ENCODE measurements at places on chromosomes 2 and 18.

DNA sequence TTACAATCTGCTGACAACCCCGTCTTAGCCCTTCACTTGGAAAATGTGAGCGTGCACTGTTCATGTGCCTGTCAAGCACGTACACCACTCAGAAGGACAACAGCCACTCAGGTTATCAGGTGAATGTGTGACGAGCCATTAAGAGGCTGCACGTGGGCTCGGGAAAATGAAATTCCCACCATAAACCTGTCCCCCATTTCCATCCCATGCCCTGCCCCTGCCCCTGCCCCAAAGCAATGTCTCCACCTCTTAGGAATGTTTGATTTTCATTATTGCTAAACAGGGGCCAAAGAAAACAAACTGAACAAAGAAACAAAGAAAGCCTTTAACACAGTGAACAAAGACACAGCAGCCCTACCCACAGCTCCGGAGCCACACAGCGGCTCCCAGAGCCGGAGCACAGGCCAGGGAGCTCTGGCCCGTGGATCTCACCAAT lies 90.5 kb downstream of the TMEM18 start:
- DNase-seq: no peak

DNA sequence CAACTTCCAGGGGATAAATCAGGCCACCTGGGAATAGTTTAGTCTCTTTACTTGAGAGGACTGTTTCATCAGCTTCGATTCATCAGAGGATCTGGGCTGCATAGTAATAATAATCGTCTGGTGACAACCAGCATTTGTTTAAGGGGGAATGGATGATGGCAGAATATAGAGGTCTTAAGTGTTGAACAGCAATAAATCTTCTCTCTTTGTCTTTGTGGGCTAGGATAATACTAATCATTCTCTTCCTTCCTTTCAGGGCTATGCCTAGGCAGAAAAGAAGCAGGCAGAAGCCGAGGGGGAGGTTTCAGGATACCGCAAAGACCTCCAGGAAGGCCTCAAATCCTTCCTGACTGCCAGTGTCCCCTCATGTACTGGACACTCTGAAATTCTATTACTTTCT lies 150.4 kb upstream of the GAREM1 start:
- DNase-seq: no peak

DNA sequence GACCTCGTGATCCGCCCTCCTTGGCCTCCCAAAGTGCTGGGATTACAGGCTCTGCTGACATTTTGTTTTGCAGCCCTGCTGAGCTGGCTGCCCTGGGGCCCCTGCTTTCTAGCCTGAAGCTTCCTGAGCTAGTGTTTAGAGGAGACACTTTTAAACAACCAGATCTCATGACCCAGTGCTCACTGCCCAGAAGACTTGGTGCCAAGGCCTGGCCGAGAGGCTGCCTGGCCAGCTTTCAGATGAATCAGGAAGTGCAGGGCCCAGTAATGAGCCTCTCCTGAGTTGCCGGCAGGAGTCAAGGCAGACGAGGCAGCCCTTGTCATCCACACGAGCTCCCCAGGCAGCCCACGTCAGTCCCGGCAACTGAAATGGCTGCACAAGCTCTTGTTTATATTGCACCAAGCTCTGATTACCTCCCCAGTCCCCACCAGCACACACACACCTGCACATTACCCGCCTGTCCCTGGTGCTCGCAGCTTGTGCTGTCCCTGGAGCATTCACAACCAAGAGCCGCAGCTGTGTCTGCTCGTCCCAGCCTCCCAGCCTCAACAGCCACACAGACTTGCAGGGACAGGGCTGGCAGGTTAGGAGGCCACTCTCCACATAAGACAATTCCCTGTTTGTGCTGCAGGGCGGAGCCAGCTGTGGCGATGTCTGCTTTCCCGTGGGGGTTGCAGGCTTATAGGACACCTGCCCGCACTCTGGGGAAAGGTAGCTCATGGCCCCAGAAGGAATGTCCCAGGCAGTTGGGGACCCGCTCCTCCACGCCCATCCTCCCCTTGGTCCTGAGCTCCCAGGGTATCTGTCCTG lies 331.2 kb upstream of the MYT1L start:
- no peak for DNase-seq

- DNase-seq: no peak
Observed at GRCh38 chr2:116141891-116142474, 1672.5 kb upstream of the DDX18 start.

- DNase-seq: no peak
Observed at GRCh38 chr2:215363039-215363438, 51.2 kb downstream of the ATIC start.

DNA sequence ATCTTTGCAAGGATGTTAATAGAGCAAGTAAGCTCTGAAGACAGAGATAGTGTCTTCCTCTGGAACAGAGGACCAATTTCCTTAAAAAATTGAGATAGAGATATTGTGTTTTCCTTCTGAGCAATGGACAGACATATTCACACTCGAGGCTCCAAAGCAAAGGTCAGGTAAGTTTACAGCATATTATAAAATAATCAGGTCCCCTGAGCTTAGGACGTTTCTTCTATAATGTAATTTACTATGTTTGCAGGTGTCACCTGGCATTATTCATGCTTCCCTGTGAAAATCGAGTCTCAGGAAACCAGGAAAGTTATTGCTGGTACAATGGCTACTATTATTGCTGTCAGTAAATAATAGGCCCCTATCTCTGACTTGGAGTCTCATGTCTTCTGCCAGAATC lies 1135.8 kb upstream of the ACVR2A start:
- DNase-seq: no peak

DNA sequence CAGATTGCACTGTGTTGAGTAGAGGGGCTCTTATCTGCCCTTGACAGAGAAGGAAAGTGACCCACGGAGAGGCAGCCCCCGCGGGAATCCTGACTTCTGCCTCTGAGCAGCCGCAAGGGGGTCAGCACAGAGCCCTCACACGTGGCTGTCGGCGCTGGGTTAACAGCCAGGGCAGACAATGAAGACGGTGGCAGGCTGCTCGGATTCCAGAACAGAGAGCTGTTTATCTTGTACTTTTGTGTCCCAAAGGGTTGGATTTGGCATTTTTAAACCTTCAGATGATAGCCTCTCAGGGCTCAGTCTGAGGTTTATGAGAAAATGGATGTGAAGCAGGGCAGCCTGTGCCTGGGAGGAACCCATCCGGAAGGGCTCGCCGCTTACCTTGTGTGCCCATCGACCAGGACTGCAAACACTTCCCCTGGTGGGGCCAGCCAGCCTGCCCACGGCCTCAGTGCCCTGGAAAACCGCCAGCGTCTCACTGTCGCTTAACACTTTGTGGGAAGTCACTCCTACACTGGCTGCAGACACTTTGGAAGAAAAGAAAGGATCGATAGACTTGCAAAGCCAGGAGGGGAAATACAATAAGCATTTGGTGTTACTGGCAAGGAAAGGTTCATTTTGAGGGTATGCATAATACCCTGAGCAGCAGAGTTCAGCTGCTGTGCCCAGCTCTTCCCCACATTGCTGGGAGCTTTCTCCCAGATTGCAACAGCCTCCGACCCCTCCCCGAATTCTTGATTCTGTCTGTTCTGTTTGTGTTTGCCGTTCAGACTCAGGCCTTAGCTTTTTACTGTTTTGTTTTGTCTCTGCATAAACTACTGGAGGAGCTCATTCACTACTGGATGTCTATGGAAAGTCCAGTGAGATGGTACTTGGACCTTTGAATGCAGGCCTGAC lies 325.3 kb upstream of the MYT1L start:
- DNase-seq: no peak

GRCh38 chr2:157076526-157077161 lies 180.9 kb upstream of the GALNT5 start:
- no peak for DNase-seq

GRCh38 chr18:48711651-48712486 lies 173.0 kb downstream of the CTIF start:
- no peak for DNase-seq

DNA sequence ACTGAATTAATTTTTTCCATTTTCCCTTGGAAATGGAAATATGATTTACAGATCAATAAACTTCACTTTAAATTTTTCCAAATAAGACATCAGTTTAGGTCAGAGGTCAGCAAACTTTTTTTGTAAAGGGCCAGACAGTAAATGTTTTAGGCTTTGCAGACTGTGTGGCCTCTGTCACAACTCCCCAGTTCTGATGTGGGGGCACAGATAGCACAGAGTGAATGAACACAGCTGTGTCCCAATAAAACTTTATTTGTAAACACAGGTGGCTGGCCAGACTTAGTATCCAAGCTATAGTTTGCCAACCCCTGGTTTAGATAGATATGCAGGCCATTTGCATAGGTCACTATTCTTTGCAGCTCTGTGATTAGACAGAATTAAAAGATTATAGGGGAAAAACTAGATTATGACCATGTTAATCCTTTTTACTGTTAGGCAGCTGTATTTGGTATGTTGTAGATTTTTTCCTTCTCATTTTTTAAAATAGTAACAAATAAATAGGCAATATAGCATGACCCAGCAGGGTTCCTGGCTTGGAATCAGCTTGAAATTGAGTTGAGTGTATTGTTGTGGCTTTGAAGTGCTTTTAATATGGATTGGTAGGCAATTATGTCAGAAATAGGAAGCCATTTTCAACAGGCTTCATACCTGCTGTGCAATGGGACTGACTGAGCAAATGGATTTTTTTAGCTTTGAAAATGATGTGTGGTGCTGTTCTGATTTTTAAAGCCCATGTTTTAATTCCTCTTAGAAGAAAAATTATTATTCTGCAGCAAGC lies 59.7 kb downstream of the WDSUB1 start:
- no peak for DNase-seq

GRCh38 chr2:191245869-191246531 lies 796 bp downstream of the MYO1B start:
- DNase-seq: no peak

- no peak for DNase-seq
Observed at GRCh38 chr2:189018631-189019030, 44.5 kb downstream of the COL3A1 start.

DNA sequence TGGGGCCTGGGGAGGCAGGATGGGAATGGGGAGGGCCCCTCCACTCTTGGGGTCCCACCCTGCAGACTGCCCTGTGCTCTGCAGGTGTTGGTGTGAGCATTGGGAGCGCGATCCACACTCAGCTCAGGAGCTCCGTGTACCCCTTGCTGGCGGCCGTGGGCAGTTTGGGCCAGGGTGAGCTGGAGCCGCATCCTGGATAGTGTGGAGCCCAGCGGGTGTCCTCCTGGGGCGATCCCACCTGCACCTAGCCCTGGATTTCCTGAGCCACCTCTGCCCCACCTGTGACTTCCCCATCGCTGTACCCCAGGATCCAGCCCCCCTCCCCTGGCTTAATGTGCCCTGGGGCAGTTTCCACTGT lies 2.6 kb downstream of the PROM2 start:
- DNase-seq: no peak

DNA sequence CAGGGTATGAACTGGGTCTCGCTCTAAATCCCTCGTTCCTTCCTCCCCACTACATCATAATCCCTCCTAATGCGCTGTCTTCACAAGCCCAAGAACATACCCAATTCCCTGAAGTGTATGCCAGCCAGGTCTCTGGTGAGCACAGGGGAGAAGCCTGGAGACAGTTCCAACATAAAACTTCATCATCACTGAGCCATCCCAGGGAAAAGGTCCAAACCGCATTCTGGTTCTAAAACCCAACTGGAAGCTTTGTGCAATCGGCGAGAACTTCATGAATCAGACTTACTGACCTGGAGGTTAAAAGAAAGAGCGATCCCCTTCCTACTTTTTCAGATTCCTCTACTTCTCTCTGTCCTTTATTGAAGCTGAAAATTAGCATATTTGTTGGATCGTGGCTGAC lies 132.7 kb downstream of the ALPK2 start:
- peak; percentile 23 for DNase-seq

All from HS-5 (cell line).